Forelimb muscle (tissue), 1 donor: ENCODE measurements at places on chromosomes 2 and 18. TPM values are rescaled to one million over a fixed set of nuclear protein-coding genes. Genes with fewer than 3 reads are reported as not detected.

The PPP1R1C gene
- polyA plus RNA-seq: 0.34 TPM

The MAL gene
- polyA plus RNA-seq: 2.5 TPM

The KIF5C gene
- polyA plus RNA-seq: 1.6 TPM

The PARD3B gene
- 6.8 TPM for polyA plus RNA-seq
